NCI-H1694 treated with DMSO at 0.1 percent for 48 hours (cell line): ENCODE measurements at places on chromosomes 3 and 15.
A peak's percentile ranks its signal among the peaks of the same experiment; 100 is the strongest.

GRCh38 chr3:156812521-156813335 is 13.4 kb upstream of the LEKR1 start:
- DNase-seq: no peak

DNA sequence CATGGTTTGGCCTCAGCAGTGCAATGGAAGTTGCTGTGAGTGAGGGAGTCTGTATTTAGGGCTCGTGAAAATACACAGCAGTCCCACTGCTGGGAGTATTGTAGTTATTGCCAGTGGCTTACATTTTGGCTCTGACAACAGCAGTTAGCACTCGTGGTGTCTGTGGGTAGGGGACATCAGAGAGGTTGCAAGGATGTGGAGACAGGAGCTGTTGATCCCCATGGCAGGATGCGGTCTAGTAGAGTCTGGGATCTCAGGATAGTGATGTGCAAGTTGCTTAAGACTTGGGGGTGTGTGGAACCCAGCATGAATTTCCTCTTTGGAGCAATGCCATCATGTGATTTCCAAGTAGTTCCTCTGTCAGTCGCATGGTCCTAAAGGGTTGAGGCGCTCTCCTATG is 59.9 kb downstream of the GALK2 start:
- DNase-seq: no peak

GRCh38 chr15:63809452-63809851 is 24.3 kb downstream of the HERC1 start:
- no peak for DNase-seq

DNA sequence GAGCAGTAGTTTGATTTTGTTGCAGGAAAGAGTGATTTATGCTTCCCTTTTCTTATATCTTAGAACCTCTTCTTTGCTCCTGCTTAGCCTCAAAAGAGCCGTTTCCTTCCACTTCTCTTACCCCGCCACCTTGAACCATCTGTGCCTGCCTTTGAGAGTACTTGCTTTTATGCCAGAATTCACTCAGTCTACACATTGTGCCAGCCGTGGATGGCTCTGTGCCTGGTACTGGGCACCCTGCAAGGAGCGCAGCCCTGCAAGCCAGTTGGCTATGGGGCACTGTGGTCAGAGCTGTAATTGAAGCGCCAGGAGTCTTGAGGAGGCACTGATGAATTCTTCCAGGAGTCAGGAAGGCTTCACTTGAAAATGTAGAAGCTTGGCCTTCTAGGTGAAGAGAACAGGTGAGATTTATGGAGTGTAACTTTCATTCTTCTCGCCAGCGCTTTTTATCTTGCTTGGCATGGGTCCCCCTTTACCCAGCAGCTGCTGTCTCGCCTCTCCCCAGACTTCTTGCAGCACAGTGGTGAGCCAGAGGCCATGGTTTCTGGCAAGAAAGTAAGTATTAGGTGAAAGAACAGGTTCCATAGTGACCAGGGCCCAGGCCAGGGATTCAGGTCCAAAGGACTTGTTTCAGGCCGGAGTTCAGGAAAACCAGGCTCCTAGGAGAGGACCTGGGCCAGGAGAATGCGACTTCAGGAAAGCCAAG is 4.9 kb downstream of the TMED3 start:
- no peak for DNase-seq

- DNase-seq: no peak
Measured at GRCh38 chr3:100339786-100340185, 5.2 kb downstream of the NIT2 start.

DNA sequence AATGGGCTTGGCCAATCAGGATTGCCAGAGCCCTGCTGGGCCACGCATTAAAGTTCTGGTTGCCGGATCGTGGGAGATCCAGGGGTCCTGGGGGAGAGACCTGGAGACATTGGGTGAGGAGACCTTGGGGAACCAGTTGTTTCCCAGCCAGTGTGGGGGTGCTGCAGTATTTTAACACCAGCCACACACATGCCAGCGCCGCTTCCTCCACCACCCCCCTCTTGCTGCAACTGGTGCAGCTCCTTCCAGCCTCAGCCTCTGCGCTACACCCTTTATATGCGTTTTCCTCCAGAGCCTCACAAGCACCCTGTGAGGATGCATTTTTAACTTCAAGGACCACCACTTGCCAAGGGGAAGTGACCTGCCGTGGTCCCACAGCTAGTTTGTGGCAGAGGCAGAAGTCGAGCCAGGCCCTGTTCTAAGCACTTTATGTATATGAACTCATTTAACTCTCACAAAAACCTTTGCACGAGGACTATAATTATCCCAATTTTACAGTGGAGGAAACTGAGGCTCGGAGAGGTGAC is 29.4 kb upstream of the GRIP2 start:
- DNase-seq: no peak

- no peak for DNase-seq
Measured at GRCh38 chr15:94052711-94053110, 178.7 kb upstream of the MCTP2 start.

GRCh38 chr3:17398959-17399551 is 343.4 kb downstream of the TBC1D5 start:
- DNase-seq: no peak

DNA sequence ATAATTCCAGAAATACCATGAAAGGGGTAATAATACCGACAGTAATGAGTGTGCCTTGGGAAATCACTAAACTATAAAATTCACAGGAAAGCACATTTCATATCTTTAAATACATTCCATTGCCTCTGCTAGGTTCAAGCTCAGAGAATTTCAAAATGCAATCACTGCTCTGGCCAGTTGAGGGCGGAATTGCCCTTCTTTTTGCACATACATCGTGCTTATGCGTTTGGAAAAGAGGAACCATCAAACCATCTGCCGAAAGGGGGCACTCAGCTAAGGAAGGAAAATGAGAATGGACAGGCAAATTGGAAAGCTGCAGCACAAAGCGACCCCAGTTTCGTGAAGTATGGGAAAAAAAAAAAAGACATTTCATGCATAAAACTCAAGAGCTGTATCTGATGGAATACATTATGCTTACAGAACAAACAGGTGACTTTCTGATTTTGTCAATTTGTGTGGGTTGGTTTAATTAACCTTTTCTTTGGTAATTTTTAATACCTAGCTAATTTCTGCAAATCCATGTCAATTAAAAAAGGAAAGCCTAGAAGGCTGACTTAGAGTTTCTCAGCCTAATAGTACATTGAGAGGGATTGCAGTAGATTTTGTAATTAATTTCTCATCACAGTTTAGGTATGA is 61.4 kb downstream of the TUSC7 start:
- peak; percentile 57 for DNase-seq

GRCh38 chr15:62985768-62986167 is 56.8 kb upstream of the TPM1 start:
- peak; percentile 53 for DNase-seq

DNA sequence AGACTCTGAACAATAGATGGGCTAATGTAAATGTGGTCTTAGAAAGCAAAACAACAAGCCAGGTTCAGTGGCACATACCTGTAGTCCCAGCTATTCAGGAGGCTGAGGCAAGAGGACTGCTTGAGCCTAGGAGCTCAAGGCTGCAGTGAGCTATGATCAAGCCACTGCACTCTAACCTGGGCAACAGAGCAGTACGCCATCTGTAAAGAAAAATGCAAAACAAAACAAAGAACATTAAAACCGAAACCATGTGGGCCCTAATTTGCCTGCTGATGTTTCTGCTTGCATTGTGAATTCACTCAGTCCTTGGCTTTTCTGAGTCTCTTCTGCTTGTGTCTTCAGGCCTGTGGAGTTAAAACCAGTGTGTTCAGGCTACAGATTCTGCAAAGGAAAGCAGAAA is 56.7 kb downstream of the CCNL1 start:
- DNase-seq: no peak

GRCh38 chr3:131072845-131073244 is 46.2 kb downstream of the NEK11 start:
- no peak for DNase-seq

GRCh38 chr3:179881791-179882190 is 154.9 kb downstream of the PEX5L start:
- DNase-seq: no peak

GRCh38 chr15:64773606-64774005 is 1.8 kb downstream of the RBPMS2 start:
- no peak for DNase-seq

- DNase-seq: no peak
Measured at GRCh38 chr3:189685860-189686259, 54.7 kb downstream of the TP63 start.

DNA sequence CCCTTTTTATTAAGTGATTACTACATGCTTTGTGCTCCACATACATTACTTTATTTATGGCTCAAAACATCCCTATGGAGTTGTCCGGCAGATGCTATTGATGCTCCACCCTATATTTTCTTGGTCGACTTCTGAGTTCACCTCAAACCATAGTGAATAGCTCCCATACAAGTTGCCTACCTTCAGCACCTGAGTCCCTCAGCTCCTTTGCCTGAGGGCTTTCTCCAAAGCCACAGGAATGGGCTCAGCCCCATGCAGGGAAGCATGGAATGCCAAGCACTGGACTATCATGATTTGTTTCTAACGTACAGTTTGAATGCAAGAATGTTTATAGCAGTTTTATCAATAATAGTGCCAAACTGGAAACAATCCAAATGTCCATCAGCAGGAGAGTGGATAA is 124.8 kb upstream of the TNIK start:
- no peak for DNase-seq

DNA sequence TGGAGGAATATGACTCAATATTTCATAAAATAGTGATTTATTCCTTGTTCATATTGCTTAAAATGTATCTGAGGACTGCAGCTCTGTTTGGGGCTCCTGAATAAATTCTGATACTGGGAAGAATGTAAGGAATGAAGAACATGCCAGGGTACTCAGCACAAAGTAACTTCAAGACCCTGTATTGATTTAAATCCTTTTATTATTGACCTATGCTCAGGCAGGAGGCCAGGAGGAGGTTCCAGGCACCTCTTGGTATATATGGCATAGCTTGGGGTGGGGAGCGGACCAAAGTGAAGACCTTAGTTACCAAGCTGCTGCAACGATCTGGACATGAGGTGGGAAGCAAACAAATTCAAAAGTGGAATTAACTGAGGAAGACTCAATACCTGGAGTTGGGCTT is 142.8 kb upstream of the PEX5L start:
- no peak for DNase-seq

DNA sequence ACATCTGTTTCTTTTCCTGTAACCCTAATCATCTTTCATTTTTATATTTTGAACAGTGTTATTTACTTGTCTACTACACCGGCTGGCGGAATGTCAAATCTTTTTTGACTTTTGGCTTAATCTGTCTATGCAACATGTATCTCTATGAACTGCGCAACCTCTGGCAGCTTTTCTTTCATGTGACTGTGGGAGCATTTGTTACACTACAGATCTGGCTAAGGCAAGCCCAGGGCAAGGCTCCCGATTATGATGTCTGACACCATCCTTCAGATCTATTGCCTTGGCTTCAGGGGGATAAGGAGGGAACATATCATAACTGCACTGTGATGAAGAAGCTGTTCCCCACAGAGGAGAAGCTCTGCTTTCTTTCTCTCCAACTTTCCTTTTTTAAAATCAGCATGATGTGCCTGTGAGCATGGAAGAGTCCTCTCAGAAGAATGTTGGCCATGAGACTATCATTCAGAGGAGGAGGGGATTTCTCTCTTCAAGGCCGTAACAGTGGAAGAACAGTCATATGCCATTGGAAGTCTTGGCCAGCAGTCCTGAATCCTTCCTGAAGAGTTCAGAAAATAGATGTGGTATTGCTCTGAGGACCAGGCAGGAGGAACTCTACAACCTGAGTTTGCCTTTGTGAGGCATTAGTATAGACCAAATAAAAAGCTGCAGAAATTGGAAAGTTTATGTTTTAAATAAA is 69.9 kb downstream of the SEC22A start:
- no peak for DNase-seq

DNA sequence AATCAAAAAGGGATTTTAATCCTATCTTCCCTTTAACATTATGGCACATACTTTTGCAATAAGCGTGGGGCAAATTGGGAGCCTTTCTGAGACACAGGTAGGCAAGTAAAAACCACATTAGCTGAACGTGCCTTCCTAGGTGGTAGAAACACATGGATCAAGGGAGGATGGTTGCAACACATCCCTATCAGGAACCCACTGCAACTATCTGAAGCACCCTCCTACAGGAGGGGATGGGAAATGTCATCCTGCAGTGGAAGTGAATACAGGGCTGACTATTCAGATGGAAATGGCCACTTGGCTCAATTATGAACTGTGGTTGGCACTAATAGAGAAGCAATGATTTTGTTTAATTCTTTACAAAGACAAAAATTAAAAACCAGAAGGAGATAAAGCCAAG is 826.3 kb downstream of the FHIT start:
- no peak for DNase-seq

DNA sequence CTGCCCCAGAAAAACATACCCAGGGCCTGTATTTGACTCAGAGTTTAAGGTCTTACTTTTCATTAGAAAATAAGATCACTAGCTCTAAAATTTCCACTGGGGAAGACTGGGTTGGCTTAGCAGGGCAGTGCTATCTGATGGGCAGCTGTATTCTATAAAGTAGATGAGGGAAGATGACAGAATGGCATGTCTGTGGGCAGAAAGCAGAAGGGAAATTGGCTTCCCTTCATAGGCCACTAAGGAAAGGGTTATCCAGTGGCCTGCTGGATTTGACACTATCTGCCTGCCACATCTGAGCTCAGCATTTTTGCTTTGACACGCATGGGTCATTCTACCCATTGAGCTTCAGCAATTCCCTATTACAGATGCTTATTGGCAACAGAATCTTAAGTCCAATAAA is 461.3 kb upstream of the RASGRP1 start:
- no peak for DNase-seq

DNA sequence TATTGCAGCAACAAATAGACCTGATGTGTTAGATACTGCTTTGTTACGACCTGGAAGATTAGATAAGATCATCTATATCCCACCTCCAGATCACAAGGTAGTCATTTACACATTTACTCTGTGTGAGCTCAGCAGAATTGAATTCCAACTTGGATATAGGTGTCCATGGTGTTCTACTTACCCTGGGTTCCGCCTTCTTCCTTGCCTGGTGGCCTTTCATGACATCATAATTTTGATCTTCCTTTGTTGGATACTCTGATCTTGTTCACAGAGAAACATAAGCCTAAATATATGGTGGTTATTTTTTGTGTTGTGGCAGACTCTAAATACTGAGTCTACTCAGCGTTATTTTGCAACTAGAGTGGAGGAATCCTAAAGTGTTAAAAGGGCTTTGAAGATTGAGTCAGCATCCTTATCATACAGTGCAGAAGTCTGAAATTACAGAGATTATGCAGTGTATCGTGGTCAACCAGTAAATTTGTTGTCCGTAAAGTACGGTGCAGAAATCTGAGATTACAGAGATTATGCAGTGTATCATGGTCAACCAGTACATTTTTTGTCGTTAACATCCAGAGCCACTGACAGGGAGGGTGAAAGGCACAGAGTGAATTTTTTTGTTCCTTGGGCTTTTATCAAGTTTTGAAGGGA is 39.1 kb upstream of the GATM start:
- DNase-seq: no peak

GRCh38 chr3:99842826-99843589 is 25.3 kb downstream of the CMSS1 start:
- DNase-seq: peak; percentile 68

- DNase-seq: no peak
Measured at GRCh38 chr15:66862111-66862939, 160.3 kb downstream of the SMAD6 start.
